ENCODE measurements at places on chromosomes 6 and 20.

DNA sequence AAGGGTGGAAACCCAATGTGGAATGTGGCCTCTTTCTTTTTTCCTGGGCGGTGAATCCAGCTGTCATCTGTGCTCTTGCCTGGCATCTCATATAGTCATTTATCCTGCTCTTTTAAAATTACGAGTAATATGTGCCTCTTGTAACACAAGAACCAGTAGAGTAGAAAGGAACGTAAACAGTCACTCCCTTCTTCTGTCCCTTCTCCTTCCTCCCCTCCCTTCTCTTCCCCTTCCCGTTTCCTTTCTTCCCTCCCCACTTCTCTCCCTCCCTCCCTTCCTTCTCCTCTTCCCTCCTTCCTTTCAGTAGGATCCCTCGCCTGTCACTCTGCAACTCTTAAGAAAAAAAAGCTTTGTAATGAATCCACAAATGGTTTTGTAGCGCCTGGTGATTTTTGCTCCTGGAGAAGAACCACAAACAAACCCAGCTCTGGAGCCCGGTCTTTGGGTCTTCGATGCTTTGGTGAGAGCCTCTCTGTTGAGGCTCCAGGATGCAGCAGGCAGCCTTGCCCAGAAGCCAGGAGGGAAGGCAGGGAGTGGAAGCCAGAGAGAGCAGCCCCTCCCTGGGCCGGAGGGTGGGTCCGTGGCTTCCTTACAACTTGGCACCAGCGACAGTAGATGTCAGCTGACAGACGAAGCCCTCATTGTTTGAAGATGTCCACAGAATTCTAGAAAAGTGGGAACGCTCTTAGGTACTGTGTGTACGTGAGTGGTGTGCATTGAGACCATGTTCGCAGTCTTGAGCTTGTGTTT, 15.0 kb downstream of the DUSP22 start:
- DNase-seq: no peak

DNA sequence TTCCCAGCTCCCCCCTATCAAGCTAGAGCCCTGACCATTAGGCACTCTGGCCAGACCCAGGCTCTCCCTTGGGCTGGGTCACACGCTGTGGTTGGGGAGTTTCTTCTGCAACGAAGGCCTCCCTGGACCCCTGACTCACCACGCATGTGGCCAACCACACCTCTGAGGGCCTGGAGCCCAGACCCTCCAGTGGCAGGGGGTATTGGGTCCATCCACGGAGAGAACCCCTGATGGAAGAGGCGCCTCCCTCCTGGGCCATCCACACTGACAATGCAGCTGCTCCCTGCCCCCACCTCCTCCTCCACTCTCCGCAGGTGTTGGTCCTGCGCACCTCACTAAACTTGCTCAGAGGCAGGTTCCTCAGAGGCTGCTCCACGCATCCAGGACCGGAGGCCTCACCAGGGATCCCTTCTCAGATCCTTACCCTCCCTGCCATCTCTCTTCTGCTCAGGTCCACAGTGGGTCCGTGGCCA, 125.4 kb downstream of the RNASET2 start:
- no peak for DNase-seq

- DNase-seq: no peak
These were observed 48.6 kb downstream of the UQCC1 start for GRCh38 chr20:35363190-35363589.

DNA sequence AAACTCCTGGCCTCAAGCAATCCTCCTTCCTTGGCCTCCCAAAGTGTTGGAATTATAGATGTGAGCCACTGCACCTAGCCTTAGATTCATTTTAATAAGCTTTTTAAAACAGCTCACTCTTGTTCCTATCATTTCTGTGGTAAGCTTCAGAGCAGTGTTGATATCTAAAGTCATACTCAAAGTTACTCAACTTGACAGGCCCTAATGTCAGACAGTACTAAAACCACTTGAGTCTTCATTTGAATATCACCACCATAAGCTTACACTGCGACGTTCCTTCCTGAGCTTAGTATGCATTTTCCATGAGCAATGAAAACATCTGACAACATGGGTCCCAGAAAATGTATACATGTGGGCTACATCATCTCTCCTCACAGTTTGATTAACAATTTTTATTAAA, 6.0 kb downstream of the FUCA2 start:
- DNase-seq: no peak

- no peak for DNase-seq
These were observed 67.8 kb upstream of the CITED2 start for GRCh38 chr6:139442188-139442671.

- DNase-seq: peak; percentile 58
These were observed 9.3 kb upstream of the ATG5 start for GRCh38 chr6:106334646-106335448.

Data from SW 1271 (cell line).